AG08396 (cell line): ENCODE measurements at places on chromosomes 11 and 22.

- DNase-seq = no peak
Observed at GRCh38 chr22:38338772-38339379, 21.6 kb upstream of the CSNK1E start.

GRCh38 chr11:121449626-121450025 lies 2.5 kb upstream of the SORL1 start:
- DNase-seq = no peak

DNA sequence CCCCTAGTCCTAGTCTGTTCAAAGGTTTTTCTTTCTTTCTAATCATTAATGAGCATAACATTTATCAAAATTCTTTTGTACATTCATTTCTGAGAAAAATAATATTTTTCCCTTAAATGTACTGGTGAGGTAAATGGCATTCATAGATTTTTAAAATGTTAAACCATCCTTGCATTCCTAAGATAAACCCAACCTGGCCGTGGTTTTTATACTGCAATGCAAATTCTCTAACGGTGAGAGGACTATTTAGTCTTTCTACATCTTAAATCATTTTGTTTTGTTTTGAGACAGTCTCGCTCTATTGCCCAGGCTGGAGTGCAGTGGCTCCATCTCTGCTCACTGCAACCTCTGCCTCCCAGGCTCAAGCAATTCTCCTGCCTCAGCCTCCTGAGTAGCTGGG lies 40.6 kb downstream of the TRMU start:
- no peak for DNase-seq

DNA sequence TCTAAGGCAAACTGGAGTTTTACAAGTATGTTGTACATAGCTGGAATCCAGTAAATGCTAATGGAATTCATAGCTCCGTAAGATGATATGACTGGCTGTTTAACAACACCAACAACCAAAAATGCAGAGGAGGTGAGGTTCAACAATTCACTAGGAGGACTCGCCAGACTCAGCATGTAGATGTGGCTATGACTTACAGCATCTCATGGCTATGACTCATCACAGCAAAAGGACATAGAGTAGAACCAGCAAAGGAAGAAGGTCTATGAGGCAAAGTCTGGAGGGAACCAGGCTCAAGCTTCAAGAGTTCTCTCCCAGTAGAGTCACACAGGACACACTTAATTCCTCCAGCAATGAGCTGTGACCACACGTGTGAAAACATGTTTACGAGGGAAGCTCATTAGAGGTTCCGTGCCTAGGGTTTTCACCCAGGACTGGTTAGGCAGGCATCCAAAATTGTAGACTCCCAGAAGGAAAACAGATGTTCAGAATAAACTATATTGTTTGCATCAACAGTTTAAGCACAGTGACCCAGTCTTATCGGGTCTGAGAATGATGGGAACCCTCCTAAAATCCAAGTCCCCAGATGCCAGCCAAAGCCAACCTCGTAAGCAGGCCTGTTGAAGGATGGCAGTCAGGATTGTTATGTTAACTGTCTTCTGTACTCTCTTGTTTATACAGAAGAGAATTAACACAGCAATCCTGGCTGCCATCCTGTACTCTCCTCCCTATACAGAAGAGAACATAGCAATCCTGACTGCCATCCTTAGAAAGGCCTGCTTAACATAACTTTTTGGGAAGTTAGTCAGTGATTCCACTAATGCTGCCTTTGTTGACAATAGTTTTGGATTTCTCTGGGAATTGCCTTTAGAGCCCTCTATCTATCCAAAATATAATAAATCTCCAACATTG lies 116.6 kb downstream of the LARGE1 start:
- peak; percentile 77 for DNase-seq

DNA sequence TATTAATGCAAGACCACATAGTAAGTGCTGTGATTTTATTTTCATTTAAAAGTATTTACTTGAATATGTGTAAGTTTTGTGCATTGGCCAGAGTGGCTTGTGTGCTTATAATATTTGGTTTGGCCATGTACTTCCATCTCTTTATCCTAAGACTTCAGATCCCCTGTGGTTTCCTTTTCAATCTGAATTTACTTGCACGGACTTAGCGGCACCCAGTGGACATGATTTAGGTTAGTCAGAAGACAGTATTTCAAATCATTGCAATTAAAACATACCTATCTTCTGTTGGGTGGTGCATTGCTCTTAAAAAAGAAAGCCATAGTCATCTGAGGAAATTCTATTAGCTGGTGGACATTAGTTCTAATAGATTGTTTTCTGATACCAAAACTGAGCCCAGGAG lies 30.7 kb downstream of the PIWIL4 start:
- no peak for DNase-seq
